ENCODE measurements at places on chromosomes 2 and 18. TPM values are rescaled to one million over a fixed set of nuclear protein-coding genes. Genes with fewer than 3 reads are reported as not detected.

DPYSL5 gene
- total RNA-seq, result not detected

DNA sequence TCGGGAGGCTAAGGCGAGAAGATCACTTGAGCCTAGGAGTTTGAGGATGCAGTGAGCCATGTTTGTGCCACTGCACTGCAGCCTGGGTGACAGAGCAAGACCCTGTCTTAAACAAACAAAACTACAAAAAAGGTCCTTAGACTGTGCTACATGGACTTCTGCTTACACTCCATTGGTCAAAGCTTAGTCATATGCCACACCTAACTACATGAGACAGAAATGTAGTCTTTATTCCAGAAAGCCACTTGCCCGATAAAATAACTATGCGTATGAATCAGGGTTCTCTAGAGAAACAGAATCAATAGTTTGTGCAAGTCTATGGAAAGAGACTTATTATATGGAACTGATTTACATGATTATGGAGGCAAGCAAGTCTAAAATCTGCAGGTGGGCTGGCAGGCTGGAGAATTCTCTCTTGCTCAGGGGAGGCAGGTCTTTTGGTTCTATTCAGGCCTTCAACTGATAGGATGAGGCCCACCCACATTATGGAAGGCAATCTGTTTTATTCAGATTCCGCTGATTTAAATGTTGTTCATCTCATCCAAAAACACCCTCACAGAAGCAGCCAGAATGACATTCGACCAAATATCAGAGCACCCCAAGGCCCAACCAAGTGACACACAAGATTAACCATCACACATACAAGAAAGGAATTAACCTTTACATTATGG is 114.4 kb upstream of the SIX2 start:
- DNase-seq, result no peak

DNA sequence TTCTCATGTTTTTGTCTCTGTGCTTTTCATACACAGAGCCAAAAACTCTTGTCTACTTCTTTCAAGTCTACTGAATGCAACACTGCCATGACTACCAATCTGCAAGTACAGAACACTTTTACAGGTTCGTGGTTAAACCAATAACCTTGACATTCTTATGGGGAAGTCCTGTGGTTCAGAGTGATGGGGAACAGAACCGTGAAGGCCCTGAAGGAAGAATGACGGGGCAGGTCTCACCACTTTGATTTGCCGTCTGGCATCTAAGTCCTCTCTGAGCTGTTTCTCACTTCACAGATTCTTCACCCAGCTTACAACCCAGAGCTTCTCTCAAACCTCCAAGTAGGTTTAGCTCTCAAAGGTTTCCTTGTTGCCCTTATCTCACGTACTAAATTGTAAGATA is 117.5 kb upstream of the SNTG2 start:
- no peak for DNase-seq

DNA sequence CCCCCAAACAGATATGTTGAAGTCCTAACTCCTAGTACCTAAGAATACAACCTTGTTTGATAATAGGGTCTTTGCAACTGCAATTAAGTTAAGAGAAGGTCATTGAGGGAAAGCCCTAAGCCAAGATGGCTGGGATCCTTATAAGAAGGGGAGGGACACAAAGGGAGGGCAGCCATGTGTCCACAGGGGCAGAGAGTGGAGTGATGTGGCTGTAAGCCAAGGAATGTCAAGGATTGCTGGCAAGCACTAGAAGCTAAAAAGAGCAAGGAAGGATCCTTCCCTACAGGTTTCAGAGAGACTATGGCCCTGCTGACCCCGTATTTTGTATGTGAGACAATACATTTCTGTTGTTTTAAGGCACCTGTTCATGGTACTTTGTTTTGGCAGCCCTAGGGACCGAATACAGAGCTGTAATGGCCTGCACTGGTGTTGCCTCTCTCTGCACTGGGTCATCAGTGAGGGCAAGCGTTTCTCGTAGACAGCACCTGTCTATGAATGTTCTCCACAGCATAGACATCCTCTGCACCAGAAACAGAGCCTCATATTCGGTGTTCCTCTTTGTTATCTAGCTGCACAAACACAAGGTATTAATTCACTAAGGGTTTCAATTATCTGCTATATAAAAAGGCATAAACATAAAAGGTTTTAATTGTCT is 75.4 kb upstream of the AQP4 start:
- DNase-seq, result no peak

DNA sequence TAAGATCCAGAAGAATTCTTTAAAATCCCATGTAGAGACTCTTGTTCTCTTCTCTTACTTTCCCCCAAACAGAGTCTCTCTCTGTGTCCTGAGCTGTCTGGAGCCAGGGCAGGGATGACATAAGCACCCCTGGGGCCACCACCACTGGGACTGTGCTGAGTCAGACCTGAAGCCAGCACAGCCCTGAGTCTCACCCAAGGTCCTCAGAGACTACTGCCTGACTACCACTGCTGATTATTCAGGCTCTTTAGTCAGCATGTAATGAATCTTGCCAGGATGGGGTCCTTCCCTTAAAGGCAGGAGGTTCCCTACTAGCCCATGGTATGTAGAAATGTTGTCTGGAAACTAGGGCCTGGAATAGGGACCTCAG is 34.9 kb upstream of the DYNC1I2 start:
- no peak for DNase-seq

DNA sequence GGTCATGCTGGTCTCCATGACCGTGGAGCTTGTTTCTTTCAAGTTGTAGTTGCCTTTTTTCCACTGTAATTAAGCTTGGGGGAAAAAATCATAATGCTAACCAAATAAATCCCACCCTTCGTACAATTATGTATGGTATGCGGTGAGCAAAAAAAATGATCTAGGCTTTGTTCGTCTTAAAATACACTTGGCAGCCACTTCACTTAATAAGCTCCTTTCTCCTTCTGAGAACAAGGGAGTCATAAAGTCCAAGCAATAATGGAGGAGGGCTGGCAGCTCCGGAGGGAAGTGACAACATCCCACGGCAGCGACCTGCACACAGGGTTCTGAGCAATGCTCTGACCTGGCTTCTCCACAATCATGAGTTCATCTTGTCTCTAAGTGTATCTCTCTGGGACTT is 91.2 kb upstream of the KLHL29 start:
- no peak for DNase-seq

DNA sequence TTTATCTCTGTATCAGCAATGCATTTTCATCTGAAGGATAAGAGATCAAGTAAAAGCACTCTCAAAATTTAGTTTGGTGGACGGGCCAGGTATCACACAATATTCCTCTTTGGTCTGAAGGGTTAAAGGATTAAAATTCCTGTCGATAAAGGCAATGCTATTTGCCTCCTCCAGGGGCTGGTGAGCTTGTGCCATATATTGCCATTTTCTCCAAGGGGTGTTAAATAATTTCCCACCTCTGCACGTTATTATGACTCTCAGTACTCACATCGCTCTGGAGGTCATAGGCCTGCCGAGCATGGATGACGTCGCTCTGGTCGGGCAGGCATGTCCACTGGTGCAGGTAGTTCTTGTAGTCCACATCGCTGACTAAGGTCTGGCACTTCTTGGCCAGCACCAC is 94.2 kb downstream of the NEB start:
- DNase-seq, result no peak
